ENCODE measurements at places on chromosomes 5 and 9.

DNA sequence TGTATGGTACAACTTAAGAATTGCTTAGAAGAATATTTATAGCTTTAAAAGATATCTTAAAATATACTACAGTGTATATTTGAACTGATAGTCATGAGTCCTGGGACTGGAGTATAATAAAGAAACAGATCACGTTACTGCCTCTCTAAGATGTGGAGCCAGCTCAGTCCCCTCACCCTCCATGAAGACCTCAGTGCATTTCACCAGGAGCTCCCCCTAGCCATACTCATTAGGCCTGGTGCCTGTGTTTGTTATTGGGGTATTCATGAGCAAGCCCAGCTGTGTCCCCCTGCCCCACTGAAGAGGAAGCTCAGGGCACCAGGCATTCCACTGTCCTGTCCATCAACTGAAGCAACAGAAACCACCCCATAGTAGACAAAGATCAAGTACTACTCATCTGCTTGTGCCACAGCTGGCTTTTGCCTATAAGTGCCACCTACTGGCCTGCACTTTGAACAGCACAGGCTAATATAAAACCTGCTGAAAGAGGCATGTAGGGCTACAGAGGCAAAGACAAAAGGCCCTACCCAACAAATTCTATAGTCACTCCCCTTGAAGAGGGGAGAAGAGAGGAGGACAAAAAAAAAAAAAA, 850.2 kb upstream of the NUDT12 start:
- no peak for DNase-seq

DNA sequence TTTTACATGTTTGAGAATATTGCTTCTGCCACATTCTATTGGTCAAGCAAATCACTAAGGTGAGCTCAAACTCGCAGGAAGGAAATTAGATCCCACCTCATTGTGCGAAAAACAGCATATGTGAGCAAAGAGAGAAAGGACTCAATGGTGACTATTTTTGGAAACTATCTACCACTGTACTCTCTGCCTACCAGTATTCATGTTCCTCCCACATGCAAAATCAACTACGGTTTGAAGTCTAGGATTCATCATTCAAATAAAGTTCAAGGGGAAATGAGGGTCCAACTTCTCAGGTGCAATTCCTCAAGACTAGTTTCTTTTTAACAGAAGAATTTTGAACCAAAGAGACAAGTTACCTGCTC, 60.6 kb downstream of the FAM174A start:
- no peak for DNase-seq

DNA sequence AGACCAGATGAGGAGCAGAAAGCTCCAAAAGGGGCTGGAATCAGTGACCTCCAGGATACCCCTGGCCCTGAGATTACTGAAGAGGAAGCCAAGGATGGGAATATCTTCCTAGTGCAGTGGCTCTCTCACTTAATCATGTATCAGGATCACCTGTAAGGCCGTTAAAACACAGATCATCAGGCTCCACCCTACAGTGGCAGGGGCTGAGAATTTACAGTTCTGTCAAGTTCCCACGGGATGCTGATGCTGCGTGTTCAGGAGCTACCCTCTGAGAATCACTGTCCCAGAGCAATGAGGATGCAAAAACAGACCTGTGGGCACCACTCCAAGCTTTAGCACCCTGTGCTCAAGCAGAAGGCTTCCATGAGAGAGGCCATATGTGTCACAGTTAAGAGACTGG, 291.9 kb downstream of the ASTN2 start:
- DNase-seq, result no peak

DNA sequence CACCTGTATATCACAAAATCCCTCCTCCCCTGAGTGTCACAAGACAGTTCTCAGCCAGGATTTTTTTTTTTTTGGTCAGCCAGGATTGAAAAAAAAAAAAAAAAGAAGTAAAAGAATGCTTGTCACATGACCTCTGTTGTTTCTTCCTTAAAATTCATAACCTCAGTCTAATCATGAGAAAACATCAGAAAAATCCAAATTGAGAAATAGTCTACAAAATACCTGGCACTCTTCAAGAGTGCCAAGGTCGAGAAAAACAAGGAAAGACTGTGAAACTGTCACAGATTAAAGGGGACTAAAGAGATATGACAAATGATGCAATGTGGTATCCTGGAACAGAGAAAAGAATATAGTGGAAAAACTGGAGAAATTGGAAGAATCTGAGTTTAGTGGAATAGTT, 58.5 kb upstream of the SUB1 start:
- no peak for DNase-seq

DNA sequence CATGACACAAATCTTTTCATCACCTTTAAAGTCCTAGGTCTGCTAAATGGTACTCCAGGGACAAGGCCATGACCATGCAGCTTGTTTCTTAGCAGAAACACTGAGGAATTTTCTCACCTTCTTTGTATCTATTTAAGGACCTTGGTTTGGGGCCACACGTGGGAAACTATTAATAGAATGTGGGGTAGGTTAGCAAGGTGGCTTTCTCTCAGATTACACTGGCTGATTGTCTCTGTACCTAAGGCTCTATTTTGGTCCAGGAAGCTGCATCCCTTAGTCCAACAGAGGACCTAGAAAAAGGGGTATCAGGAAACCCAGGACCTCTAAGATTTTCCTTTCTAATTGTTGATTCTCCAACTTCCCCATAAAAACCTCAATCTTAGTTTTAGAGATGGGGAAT, 36.3 kb upstream of the FRMD3 start:
- no peak for DNase-seq

GRCh38 chr5:18959535-18959934, 1028.5 kb downstream of the CDH18 start:
- no peak for DNase-seq

- DNase-seq, result no peak
Observed at GRCh38 chr9:27151693-27152404, 42.8 kb downstream of the TEK start.

DNA sequence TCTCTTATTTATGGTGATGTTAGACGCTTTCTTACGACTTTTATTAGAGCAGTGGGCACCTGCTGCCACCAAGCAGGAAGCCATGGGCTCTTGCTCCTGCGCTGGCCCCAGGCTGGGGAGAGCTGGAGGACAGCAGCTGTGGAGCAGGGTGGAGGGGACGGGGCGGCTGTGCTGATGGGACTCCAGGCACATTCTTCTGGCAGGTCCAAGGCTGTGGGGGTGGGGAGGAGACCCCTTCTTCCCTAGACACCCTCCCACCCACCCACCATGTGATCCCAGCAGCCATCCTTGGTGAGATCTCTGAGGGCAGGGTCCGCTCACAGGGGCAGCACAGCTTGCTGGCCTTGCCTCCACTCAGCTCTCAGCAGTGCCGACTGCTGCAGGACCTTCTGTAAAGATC, 192.6 kb upstream of the IRX4 start:
- no peak for DNase-seq

DNA sequence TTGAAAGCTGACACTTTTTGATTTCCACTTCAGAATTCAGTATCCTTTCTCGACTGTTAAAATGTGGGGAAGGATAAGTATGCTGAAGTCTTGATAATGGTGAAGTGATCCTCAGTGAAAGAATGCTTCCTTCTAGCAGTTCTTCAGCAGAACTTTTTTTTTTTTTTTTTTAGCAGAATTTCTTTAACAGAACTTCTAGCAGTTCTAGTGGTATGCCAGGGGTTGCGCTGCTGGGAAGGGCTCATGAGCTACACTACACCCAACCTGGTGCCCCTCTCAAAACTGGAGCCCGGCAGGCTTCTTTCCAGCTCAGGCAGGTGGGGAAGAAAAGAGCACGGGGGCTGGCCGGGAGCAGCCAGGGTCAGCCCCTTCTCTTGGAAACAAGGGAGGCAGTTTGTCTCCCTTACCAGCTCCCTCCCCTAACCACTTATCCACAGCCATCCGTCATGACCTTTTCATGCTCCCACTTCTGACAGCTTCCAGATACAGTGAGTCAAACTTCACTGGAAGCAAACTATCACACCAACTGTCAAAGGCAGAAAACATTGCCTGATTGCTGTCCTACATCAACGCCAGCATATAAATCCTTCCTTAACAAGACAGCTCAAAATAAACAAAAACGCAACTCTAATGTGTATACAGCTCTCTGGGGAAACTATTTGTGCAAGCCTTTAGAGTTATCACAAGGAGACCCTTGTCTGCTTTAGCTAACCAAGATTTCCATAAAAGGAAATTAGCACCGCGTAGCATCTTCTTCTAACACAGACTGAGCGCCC, 211.5 kb downstream of the GAPVD1 start:
- DNase-seq, result no peak

GRCh38 chr9:804026-804425, 37.5 kb upstream of the DMRT1 start:
- no peak for DNase-seq

GRCh38 chr9:130144703-130145102, 27.5 kb upstream of the NCS1 start:
- no peak for DNase-seq

GRCh38 chr9:135067096-135067710, 20.3 kb upstream of the OLFM1 start:
- DNase-seq, result no peak

DNA sequence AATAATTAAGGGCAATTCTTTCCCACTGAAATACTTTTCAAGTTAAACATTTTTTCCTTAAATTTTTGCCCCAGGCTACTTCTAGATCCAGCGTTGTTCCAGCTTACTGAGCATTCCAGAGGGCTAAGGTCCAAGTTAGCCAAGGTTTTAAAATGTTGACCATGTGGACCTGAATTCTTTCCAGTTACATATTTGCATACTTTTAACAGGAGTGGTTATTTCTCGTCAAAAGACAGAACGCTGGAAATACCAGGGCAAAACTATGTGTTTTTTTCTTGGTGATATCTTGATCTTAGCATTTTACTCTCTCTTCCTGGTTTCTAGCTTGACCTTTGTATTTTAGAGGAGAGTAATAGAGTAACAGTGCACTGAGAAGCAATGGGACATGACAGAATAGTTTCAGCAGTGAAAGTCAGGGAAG, 32.8 kb downstream of the TMC1 start:
- DNase-seq, result no peak

DNA sequence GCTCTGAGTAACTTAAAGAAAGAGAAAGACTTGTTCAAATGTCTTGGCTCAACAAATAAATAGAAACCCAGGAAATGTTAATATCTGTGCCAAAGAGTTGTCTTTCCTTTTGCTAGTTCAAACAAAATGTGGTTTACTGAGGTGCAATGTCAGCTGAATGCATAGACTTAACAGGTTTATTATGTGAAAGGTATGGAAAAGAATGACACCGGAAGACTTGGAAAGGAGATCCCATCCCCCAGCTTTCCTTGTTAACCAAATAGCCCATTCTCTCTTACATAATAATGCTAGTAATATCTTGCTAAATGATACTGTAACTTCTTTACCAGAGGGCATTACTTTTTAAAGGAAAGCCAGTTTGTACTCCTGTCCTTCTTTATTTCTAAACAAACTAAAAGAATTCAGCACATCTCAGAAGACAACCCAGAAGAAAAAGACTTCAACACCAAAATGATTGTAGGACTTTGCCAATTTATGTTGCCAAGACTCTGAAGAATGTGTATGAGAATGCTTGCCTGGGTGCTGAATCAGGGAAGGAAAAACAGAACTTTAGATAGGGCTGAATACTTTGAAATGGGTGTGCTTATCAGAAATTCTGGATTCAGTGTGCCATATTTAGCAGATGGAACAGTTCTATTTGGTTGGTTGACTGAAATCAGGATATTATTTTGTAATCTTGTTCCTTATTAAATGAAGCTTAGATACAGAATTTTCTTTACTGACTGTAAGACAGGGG, 344.1 kb downstream of the TMEM38B start:
- DNase-seq, result no peak

GRCh38 chr5:16983972-16984371, 47.9 kb upstream of the MYO10 start:
- no peak for DNase-seq

GRCh38 chr5:129658801-129659200, 89.1 kb upstream of the MINAR2 start:
- DNase-seq, result no peak

- no peak for DNase-seq
Observed at GRCh38 chr9:133332381-133332730, 3.6 kb downstream of the SURF6 start.

DNA sequence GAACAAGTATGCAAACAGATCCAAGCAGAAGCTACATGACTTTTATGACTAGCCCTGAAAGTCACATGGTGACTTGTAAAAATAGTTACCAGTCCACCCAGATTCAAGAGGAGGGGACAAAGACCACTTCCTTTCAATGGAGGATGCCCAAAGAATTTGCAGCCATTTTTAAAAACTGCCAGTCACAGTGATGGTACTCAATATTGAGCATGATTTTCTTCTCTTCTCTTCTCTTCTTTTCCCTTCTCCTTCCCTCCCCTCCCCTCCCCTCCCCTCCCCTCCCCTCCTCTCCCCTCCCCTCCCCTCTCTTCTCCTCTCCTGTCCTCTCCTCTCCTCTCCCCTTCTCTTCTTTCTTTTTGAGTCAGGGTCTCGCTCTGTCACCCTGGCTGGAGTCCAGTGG, 286.9 kb downstream of the PARP8 start:
- no peak for DNase-seq

DNA sequence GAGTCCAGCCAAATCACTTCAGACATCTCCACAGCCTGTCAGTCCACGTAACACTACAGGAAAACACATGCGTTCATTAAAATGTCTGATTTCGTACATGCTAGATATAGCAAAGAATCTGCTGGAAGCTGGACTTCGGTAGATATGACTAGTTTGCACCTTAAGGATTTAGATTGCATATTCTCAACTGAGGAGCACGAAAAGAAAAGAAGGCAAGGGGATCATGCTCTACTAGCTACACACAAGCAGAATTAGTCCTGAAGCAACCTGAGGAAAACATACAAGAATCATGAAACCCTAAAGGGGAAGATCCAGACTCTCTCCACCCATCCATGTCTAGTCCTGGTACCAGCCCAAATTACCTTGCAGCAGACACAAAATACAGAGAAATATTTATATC, 36.1 kb upstream of the SSBP2 start:
- DNase-seq, result no peak

DNA sequence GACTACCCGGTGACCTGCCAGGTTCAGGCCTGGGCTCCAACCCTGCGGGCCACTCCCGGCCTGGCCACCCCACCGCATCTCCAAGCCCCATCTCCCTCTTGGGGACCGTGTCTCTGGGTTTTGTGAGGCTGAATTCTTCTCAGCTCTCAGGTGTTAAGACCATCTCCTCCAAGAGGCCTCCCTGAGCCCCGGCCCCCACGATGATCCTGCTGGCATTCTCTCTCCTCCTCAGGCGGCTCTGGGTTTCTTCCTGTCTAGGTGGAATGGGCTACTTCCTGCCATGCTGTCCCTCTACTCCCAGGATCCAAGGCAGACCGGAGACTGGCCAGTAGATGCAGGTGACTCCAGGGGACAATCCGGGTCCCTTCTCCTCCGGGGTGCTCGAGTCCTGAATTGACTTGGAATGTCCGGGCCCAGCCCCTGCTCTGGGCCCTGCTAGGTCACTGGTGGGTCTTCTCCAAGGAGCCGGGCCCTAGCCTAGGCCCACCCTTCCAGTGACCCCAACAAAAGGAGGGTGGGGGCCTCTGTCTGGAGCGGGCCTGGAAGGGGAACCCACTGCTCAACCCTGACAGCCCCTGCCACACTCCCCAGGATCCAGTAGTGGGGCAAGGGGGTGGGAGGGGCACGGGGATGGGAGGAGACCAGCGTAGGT, 219.8 kb downstream of the C9orf50 start:
- no peak for DNase-seq

GRCh38 chr9:38318759-38319495, 73.6 kb upstream of the ALDH1B1 start:
- DNase-seq, result no peak

- DNase-seq, result no peak
Observed at GRCh38 chr5:150413176-150413901, 629 bp upstream of the CD74 start.

GRCh38 chr9:70951749-70952727, 169.4 kb downstream of the TRPM3 start:
- DNase-seq, result no peak

- DNase-seq, result no peak
Observed at GRCh38 chr9:125497906-125498305, 209.1 kb downstream of the MAPKAP1 start.
